ENCODE measurements at places on chromosomes 7 and 10. TPM values are rescaled to one million over a fixed set of nuclear protein-coding genes. Genes with fewer than 3 reads are reported as not detected.

DNA sequence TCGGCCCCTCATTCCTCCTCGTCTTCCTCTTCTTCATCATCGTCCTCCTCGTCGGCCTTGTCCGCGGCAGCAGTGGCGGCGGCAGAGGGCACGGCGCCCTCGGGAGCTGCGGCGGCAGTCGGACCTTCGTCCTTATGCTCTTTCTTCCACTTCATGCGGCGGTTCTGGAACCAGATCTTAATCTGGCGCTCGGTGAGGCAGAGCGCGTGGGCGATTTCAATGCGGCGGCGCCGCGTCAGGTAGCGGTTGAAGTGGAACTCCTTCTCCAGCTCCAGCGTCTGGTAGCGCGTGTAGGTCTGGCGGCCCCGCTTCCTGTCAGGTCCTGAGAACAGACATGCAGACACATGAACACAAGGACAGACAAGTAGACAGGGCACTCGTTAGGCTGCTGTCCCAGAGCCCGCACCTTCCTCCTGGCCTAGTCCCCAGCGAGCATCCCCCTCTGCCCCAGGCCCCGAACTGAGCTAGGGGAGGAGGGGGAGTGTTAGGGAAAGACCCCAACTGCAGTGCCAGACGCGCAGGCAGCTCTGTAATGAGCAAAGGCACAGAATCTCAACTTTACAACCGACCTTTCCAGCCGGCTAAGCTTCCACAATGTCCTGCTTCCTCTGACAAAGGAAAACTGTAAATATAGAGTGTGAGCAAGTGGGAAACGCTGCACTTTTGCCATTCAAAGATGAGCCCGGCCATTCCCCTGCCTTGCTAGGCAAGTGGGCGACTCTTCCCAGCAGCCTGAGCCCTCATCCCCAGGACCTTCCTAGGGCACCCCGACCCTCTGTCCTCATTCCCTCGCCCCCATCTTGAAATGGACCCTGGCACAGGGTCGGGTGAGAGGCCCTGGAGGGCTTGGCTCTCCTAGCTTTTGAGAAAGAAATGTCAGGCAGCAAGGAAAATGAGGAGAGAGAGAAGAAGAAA, 1.3 kb downstream of the HOXA7 start:
- DNase-seq = peak; percentile 69

CPVL gene
- not detected for total RNA-seq

DNA sequence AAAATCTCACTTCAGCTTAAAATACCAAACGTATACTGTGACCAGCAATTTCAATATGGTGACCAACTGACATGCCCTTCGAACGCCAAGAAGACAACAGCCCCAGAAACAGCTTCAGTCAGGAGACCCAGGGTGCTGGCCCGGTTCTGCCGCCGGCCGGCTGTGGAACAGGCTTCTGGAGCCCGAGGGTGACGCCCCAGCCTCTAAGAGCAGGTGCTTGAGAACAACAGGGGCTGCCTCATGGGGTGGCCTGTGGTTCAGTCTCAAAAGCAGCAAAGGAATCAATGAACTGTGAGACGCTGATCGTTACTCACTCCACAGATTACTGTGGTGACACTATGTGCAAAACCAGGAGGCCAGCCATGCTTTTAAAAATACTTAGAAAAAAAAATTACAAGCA, 17.3 kb downstream of the GPER1 start:
- DNase-seq = no peak

TRPV5 gene
- total RNA-seq = not detected

ADAM22 gene
- total RNA-seq = 1.8 TPM

GRCh38 chr10:86594535-86594934, 59.8 kb upstream of the OPN4 start:
- DNase-seq = no peak

ZNF107 gene
- 19.7 TPM for total RNA-seq

GRCh38 chr7:26375726-26376174, 84.1 kb downstream of the SNX10 start:
- DNase-seq = peak; percentile 50

GRCh38 chr7:30172451-30172850, 37.7 kb downstream of the MTURN start:
- no peak for DNase-seq

RBM48 gene
- 12.8 TPM for total RNA-seq

CASD1 gene
- total RNA-seq = 11.2 TPM

DNA sequence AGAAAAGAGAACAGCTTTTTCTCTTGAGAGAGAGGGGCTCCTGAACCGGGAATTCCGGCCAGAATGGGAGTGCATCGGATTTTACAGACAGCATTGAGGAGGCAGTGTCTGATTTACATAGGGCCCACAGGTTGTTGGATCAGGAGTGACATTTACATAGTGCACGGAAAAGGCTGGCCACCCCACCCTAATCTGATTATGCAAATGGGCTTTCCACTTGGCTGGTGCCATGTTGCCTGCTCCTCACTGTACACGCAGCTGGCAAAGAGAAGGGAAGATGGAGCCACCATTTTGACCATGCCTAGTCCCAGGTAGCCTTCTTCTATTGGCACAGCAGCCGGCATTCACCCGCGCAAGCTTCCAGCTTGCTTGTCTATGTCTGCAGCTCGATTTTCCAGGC, 77.5 kb upstream of the FAM171A1 start:
- DNase-seq = no peak

GRCh38 chr7:151008511-151009323, 15.6 kb downstream of the ATG9B start:
- DNase-seq = peak; percentile 89

SAMD8 gene
- total RNA-seq = 20.5 TPM

SNCG gene
- total RNA-seq = not detected

DNA sequence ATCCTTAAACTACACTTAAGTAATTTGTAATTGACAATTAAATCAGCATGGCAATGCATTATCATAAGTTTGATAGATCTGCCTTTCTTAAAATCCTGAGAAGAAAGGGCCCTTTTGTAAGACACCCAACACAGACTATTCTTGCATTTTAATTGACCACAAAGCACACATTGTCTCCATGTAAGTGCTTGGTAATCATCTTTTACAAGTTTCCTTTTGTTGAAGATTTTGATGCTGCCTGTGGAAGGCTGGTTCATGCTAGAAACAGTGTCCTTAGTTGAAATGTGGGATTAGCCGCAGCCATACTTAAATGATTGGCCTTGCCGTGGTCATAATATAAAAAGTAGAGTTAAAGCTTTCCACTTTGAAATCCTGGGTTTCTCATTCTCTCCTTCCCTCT, 32.3 kb upstream of the CELF2 start:
- no peak for DNase-seq

- DNase-seq = no peak
Observed at GRCh38 chr10:36421992-36422391, 703.4 kb upstream of the ANKRD30A start.

SLC16A12 gene
- not detected for total RNA-seq

GRCh38 chr10:69939061-69939460, 113.6 kb upstream of the MACROH2A2 start:
- DNase-seq = no peak

DNA sequence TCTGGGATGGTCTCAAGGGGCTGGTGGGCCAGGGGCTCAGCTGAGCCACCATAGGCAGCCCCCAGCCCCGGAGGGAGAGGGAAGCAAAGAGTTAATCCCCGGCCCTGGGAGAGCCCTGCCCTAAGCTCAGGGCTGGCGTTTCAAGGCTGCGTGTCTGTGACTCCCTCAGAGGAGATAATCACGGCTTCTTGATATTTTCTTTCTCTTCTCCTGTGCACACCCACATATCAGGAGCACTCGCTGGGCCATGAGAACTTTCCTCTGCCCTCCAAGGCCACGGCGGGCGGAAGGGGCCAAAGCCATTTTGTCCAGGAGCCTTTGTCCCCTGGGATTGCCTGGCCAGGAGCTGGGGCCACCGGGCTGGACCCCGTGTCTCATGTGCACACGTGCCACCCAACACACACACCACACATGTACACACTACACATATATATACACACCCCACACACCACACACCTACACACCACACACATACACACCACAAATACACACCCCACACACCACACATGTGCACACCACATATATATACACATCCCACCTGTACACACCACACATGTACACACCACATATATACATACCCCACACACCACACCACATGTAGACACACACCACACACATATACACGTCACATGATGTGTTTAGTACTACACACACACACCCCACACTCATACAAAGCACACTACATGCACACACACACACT, 16.9 kb downstream of the VENTX start:
- no peak for DNase-seq

COL13A1 gene
- not detected for total RNA-seq

DNA sequence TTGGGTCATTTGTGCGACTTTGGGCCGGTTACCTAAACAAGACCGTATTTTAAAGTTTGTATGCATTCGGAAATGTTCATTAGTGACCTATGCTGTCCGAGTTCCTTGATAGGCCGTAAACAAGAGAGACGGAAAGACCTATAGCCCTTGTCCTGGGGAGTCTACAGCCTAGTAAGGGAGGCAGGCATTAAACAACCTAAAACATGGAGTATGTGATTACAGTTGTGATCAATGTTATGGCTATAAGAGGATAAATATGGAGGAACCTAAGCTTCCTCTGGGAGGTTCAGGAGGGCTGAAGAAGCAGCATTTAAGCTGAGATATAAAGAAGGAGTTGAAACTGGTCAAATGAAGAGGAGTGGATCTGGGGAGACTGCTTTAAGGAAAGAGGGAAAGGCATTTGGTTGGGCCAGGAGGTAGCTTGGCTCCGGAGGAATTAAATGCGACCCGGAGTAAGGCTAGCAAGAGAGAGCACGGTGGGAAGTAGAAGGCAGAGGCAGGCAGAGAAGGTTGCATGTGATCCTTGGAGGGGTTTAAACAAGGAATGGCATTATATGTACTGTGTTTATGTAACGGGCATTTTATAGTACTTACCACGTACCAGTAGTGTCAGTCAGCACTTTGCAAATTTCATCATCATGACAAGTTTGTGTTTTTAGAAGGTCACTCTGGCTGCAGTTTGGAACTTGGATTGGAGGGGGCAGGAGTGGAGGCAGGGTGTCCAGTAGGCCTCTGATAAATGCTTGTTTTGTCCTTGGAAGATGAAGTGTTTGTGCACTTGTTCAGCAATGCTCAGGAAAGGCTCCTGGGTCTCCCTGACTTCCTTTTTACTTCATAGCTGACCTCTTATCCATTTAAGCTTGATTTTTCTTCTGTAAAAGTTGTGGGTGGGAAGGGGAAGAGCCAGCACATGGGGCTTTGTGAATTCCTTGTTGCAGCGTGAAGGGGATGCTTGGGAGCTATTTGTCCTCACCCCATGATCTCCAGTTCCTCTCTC, 1.0 kb upstream of the AVPI1 start:
- DNase-seq = no peak

DNA sequence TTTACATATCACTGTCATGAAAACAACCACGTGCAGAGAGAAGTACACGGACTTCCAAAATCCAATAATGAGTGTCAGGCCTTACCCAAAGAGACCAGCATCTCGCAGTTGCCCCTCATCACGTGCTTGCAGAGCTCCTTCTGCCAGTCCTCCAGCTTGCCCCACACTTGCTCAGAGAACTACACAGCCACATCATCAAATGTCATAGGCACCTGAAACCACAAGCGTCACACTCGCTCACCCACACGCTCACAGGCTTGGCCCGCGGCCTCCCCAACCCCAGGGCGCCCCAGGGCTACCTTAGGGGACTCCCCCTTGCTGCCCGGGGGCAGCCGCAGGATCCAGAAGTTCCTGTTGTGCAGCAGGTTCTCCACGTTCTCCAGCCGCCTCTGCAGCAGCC, 123.4 kb upstream of the ZNF746 start:
- DNase-seq = peak; percentile 87

- DNase-seq = no peak
Observed at GRCh38 chr7:157767506-157768197, 430.8 kb downstream of the DNAJB6 start.

MAP3K8 gene
- 19.9 TPM for total RNA-seq

- DNase-seq = no peak
Observed at GRCh38 chr10:14761372-14761771, 13.3 kb downstream of the FAM107B start.

GRCh38 chr10:72979709-72980108, 25.1 kb upstream of the PLA2G12B start:
- DNase-seq = no peak

- no peak for DNase-seq
Observed at GRCh38 chr7:108643136-108643535, 73.5 kb downstream of the DNAJB9 start.

GHITM gene
- 121 TPM for total RNA-seq

- DNase-seq = no peak
Observed at GRCh38 chr10:130484468-130485180, 348.4 kb downstream of the GLRX3 start.

GRCh38 chr7:51366930-51367613, 50.5 kb upstream of the COBL start:
- DNase-seq = peak; percentile 14

GRCh38 chr10:97713826-97714400, 383 bp downstream of the MARVELD1 start:
- peak; percentile 74 for DNase-seq

- no peak for DNase-seq
Observed at GRCh38 chr10:128017822-128018221, 108.4 kb downstream of the MKI67 start.

SKIDA1 gene
- 0.32 TPM for total RNA-seq

DGKI gene
- total RNA-seq = 2.9 TPM

DNA sequence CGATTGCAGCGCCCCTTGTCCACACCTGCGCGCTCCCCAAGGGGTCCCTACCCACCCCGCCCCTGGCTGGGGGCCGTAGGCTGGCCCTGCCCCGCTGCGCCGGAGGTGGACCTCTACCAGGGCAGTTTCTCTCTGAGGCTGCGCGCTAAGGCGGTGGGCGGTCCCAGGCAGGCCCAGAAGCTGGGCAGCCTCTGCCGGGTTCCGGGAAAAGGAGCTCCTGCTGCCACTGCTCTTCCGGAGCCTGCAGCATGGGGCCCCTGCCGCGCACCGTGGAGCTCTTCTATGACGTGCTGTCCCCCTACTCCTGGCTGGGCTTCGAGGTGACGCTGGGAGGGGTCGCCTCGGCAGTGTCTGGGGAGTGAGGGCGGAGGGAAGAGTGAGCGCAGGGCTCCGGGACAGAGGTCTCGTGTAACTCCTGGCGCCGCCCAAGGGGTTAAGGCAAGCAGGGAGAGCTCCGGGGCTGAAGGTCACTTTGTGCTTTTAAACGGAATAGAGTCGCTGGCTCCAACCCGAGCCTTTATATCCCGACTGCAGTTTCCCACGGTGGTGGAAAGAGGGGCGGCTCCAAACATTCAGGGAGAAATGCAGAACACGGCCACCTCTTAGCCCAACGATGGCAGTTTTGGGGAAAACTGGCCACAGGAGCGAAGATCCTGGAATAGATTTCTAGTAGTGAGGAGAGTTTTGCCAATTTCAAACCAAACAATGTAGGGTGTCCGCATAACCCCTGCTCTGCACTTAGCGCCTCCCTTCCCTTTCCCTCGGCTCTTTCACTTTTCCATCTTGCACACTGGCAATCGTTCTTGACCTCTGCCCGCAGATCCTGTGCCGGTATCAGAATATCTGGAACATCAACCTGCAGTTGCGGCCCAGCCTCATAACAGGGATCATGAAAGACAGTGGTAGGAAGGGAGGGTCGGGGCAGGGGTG, at the start of gene GSTK1:
TSS of gene GSTK1 (plus strand) at position 176 of the 930 bp plus-strand sequence. CDS start at position 249, 73 bp downstream.
- peak; percentile 91 for DNase-seq

- DNase-seq = no peak
Observed at GRCh38 chr10:7915923-7916536, 97.7 kb downstream of the TAF3 start.

FRMD4A gene
- 1.3 TPM for total RNA-seq

All from activated CD4-positive, alpha-beta T cell treated with anti-CD3 and anti-CD28 coated beads for 36 hours (primary cell).